NCI-H1105 treated with DMSO at 0.1 percent for 48 hours (cell line): ENCODE measurements at places on chromosomes 6 and 20.

- no peak for DNase-seq
Measured at GRCh38 chr20:62982124-62983075, 24.4 kb downstream of the BHLHE23 start.

DNA sequence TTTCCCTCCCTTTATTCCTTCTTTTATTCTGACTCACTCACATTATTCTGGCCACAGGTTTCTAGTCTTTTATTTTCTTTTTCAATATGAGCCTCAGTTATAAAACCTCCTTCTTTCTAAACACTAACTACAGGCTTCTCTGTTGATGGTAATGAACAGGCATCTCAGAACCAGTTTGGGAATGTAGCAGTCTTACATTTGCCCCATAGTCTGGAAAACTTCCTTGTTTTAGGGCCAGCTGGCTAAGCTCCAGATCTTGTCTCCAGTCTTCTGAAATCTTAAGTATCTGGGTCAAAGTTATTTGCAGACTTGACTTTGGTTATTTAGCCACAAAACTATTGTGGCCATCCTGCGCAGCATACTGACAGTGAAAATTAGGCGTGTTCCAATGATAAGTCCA lies 97.0 kb upstream of the MAN1A1 start:
- DNase-seq, result no peak

GRCh38 chr6:98036344-98036923 lies 753.4 kb upstream of the MMS22L start:
- no peak for DNase-seq

DNA sequence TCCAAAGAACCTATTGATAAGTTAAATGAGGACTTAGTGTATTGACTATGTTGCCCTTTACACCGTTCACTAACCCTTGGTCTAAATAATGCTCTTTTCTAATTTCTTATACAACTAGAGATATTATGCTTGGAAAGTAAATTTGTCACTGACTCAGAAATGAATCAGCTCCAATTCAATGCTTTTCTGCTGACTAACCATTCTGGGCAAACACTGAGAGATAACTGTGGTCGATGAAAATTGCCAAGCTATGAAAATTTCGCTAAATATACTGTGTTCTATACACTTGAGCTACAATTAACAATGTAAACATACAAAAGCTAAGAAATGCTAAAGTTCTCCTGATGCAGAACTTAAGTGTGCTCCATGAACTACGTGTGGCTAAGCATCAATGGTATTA lies 23.1 kb upstream of the FBXO9 start:
- no peak for DNase-seq

GRCh38 chr6:27494987-27495385 lies 22.1 kb upstream of the ZNF184 start:
- no peak for DNase-seq

GRCh38 chr6:72788188-72788587 lies 166.3 kb downstream of the KCNQ5 start:
- no peak for DNase-seq

DNA sequence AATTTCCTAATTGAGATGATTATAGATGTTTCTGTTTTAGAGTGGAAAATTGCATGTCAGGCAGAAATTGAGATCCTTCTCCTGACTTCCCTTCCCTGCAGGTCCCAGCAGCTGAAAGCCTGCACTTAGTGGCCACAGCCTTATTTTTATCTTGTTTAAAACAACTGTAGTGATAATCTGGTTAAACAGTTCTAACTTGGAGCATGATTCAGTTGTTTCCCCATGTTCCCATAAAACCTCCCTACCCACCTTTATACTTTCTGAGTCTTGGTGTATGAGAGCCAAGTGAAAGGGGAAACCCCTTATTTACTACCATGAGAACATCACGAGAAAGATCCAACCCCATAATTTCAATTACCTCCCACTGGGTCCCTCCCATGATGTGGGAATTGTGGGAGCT lies 195.2 kb downstream of the SLC16A10 start:
- DNase-seq, result no peak

GRCh38 chr6:134676307-134677281 lies 273.3 kb downstream of the ALDH8A1 start:
- DNase-seq, result peak; percentile 34

DNA sequence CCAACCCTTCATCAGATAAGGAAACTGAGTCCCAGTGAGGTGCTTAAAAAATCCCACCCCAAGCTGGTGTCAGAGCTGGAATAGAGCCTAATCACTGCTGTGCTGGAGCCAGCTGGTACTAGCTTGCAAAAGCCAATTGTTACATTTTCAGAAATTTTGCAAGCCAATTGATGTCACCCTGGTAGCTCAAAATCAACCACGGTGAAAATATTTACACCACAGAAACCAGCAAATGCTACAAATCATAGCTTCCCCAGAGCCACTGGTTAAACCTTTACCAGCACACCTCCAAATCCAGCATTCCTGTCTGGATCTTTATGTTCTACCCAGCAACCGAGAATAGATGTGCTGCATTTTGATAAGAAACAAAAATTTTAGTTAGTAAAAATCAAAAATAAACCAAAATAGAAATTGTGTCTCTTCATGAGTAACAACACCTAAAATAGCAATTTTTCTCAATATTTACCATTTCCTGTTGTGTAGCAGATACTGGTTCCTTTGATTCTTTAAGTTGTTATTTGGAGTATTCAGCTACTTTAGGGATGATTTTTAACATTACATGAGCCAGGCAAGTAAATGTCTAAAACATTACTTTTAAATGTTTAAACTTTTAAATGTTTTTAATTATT lies 7.2 kb upstream of the LCA5 start:
- DNase-seq, result peak; percentile 66

DNA sequence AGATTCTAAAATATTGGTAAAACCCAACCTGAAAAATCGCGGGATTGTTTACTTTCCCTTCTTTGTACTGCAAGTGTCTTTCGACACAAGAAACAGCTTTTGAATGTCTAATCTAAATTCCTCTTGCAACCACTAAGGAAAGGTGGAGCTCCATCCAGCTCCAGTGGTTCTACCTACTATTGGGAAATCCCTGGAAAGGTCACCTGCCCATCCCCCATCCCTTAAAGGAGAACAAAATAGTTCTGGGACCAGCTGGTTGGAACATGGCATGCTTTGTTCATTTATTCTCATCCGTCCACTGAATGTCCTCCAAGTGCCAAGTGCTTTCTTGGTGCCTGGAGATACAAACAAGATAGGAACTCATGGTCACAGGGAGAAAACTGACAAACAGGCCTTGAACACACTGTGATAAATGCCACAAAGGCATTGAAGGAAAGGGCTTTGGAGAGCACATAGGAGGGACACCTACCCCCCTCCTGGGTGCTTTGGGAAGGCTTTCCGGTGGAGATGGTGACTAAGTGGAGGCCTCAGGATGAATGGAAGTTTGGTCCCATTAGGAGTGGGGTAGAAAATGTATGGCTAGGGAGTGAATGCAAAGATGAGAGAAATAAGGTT lies 2.3 kb upstream of the CITED2 start:
- DNase-seq, result no peak

DNA sequence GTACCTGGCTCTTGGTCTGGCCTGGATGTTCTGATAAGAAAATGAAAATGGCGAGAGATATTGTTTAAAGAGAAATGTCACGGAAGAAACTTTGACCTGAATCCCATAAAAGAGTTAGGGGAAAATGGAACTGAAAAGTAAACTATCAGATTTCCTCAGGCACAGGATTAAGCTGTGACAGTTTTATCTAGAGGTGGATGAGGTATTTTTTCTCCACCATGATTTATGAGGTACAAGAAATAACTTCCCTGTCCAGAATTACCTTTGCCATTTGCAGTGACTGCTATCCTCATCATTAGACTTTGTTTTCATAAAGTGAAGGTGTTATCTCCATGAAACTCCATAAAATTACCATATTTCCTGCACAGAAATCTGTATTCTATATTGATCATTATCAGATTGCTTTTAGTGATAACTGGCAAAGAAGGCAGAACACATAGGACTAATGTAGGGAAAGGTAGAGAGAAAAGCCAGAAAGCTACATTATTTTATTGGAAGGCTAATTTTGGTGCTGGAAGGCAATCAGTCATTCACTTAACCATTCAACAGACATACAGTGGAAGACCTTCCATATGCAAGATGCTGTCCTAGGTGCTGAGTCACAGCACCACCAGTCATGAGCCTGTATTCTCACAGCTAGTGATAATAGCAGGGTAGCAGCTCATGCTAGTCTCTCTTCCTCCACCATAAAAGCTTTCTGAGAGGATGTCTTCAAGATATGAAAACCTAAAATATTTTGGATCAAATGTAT lies 427.3 kb upstream of the CITED2 start:
- no peak for DNase-seq

GRCh38 chr20:44212792-44213191 lies 2.2 kb upstream of the OSER1 start:
- DNase-seq, result no peak

- DNase-seq, result no peak
Measured at GRCh38 chr6:32226434-32226833, 2.6 kb upstream of the NOTCH4 start.

GRCh38 chr20:50578061-50578777 lies 68.0 kb downstream of the PTPN1 start:
- no peak for DNase-seq

DNA sequence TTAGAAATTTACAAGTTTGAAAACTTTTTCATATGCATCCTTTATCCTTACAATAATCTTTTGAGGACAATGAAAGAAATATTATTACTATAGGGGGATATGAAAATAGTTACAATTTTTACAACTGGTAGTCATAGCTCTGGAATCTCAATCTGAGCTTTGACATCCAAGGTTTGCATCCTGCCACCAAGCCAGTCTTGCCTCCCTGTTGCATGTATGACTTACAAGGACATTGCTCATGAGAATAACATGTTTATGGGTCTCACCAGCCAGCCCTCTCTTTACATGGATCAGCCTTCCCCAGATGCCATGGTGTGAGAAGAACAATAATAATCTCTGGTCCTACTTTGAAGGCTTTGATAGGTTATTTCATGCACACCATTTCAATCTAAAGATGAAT lies 67.5 kb downstream of the THEMIS start:
- DNase-seq, result no peak

- no peak for DNase-seq
Measured at GRCh38 chr6:13428583-13429405, 58.6 kb downstream of the GFOD1 start.

DNA sequence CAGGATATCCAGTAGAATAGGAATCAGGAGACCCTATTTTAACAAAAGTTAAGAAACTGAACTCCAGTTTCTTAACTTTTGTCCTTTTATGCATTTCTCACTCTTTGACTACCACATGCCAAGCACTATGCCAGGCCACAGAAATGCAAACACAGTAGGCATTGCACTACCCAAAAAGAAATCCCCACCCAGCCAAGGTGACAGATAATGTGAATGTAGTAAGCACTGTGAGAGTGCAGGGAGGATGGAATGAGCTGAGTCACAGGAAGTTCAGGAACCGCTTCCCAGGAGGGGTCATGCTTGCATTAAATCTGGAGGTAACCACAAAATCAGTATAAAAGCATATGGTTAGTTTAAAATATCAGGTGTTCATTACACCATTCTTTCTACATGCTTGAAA lies 20.1 kb upstream of the FAM83C start:
- no peak for DNase-seq

GRCh38 chr6:134175532-134176263 lies 123.3 kb upstream of the SLC2A12 start:
- DNase-seq, result no peak

- peak; percentile 83 for DNase-seq
Measured at GRCh38 chr20:25987073-25987927, 290.6 kb upstream of the ZNF337 start.

GRCh38 chr6:6858533-6858982 lies 249.2 kb upstream of the RREB1 start:
- no peak for DNase-seq

DNA sequence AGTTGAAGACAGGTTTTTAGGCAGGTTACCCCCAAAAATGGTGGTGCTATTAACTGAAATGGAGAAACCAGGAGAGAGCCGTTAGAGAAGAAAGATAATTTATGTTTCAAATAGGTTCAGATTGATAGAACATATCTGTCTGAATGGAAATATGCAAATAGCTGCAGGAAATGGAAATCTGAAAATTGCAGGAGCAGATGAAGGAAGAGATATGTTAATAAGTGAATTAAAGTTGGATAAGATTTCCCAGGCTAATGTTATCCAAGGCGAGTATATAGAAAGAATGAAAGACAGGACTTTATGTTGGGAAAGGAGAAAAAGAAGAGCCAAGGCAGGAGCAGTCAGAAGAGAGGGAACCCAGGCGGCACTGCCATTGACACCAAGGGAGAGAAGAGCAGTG lies 365.6 kb downstream of the ARHGAP18 start:
- no peak for DNase-seq

DNA sequence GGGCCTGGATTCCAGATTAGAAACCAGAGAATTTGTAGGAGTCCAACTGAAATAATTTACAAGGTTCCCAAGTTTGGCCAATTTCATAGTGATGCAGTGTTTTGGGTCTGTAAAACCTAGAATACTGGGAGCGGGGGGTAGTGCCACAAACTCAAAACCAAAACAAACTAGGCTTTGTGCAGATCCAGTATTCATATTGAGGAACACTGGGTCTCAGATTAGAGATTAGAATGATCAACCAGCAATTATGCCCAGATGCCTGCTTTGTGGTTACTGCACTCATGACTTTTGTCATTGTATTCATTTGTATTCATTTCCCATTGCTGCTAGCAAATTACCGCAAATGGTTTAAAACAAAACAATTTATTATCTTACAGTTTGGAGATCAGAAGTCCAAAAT lies 3.2 kb upstream of the NDUFAF4 start:
- DNase-seq, result no peak

DNA sequence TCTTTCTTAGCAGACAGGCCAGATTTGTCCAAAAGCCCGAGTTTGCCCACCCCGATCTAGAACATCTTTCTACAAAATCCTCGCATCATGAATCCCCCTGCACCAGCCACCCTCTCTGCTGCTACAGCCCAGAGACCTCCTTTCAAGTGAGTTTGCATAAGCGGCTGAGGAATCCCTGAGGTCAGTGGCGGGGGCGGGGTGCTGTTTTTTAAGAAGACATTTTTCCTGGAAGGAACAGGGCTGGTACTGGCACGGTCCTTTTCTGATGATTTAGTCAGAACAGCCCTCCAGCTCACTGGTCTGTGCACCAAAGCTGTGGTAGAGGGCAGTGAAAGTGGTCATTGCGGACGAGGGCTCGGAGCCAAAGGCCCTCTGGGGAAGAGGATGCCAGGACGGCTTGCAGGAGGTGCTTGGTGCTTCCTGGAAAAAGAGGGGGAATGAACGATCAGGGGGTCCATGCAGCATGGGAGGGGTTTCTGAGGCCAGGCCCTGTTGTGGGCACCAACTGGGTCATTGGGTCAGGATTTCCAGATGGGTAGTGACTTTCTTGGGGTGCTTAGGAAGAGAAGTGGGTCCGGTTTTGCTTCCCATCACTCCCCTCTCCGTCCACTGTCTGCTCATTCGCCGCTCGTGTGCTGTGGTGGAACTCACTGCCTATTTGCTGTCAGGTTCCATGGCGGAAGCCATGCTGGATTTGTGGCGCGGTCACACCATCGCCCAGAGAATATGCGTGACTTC lies 50.4 kb downstream of the GNAS-AS1 start:
- no peak for DNase-seq

GRCh38 chr20:13995086-13995665 lies at the start of gene MACROD2:
TSS of gene MACROD2 (plus strand) at chr20:13995516.
- DNase-seq, result peak; percentile 94

- DNase-seq, result peak; percentile 81
Measured at GRCh38 chr6:22036275-22036674, 260.6 kb downstream of the PRL start.

GRCh38 chr20:19211252-19211651 lies 1.2 kb upstream of the SLC24A3 start:
- no peak for DNase-seq
